ENCODE measurements at places on chromosomes 3 and 15.
A peak's percentile ranks its signal among the peaks of the same experiment; 100 is the strongest.

DNA sequence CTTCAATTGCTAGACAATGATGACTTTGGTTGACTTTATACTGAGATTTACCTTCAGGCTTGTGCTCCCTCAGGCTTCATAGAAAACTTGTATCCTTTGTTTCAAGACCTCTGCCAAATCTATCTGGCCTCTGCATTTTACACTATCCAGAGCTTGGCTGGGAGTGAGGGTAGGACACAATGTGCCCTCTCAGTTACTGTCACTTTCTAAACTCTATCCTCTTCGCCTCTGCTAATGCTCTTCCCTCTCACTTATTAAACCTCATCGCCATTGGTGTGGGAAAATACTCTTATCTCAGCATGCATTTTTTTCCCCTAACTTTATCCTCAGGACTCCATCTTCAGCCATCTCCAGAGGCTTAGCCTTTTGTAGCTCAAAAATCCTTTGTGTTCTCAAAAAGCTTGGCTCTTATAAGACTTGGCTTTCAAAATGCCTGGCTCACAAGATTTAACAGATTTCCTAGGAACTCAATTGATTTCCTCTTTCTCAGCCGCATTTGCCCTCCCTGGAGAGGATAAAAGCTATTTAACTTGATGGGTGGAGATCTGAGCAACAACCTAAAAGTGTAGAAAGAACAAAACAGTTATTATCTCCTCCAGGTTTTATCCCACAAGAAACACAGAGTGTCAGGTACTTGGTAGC lies 28.3 kb downstream of the SUCNR1 start:
- H3K27ac ChIP-seq, result no peak overlapping the region
- no peak overlapping the region for H3K4me3 ChIP-seq
- no peak for DNase-seq

- H3K27ac ChIP-seq, result no peak overlapping the region
- no peaks in the 10 kb centered on the region for H3K27me3 ChIP-seq
- H3K4me1 ChIP-seq, result no peaks in the 10 kb centered on the region
- no peak for DNase-seq
These were observed 29.5 kb downstream of the TKT start for GRCh38 chr3:53226142-53226840.

- H3K4me1 ChIP-seq, result peaks cover 3% of the 10 kb centered on the region
- H3K27ac ChIP-seq, result no peak overlapping the region
- H3K27me3 ChIP-seq, result no peaks in the 10 kb centered on the region
- H3K36me3 ChIP-seq, result no peaks in the 10 kb centered on the region
These were observed 16.5 kb downstream of the AADACL2 start for GRCh38 chr3:151750181-151750580.

- H3K27me3 ChIP-seq, result no peaks in the 10 kb centered on the region
- H3K4me1 ChIP-seq, result no peaks in the 10 kb centered on the region
- no peak overlapping the region for H3K4me3 ChIP-seq
- H3K36me3 ChIP-seq, result no peaks in the 10 kb centered on the region
- no peak for DNase-seq
These were observed 8.6 kb downstream of the SCN5A start for GRCh38 chr3:38640661-38641452.

- H3K27ac ChIP-seq, result no peak overlapping the region
- DNase-seq, result peak; percentile 38
These were observed 26.7 kb upstream of the TMC3 start for GRCh38 chr15:81400640-81401236.

GRCh38 chr3:58369876-58370275 lies 37.2 kb downstream of the PXK start:
- H3K27ac ChIP-seq, result no peak overlapping the region
- H3K36me3 ChIP-seq, result no peaks in the 10 kb centered on the region
- no peak for DNase-seq
- H3K27me3 ChIP-seq, result no peaks in the 10 kb centered on the region
- no peaks in the 10 kb centered on the region for H3K4me1 ChIP-seq
- no peak overlapping the region for H3K4me3 ChIP-seq

DNA sequence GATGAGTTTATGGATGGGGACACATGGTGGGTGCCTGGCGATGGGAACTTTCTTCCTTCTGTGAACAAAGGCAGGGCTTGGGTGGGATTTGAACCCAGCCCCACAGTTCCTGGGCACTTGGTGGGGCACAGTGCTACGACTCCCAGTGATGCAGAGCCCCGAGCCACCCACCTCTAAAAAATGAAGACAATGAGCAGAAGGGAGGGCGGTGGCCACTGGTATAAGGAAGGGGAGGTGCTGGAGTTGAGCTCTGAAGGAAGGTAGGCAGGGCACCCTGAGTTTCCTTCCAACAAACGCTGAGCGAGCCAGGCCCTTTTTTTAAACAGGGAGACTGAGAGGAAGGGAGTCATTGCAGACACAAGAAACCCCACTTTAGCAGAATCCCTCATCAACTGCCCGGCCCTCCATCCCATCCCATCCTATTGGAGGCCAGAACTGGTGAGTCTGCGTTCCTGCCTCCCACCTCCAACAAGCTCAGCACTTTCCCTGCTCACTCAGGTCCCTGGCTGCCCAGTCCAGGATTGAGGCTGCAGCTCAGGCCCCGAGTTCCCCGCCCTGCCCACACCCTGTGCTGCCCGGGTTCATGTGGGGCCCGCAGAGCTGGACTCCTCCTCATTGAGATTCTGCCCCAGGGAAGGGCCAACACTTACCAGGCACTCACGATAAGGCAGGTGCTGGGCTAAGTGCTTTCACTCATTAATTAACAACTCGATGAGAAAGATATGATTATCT lies 57.3 kb downstream of the LINGO1 start:
- no peak overlapping the region for H3K27ac ChIP-seq
- no peaks in the 10 kb centered on the region for H3K27me3 ChIP-seq
- H3K4me1 ChIP-seq, result peaks cover 32% of the 10 kb centered on the region
- no peak for DNase-seq

DNA sequence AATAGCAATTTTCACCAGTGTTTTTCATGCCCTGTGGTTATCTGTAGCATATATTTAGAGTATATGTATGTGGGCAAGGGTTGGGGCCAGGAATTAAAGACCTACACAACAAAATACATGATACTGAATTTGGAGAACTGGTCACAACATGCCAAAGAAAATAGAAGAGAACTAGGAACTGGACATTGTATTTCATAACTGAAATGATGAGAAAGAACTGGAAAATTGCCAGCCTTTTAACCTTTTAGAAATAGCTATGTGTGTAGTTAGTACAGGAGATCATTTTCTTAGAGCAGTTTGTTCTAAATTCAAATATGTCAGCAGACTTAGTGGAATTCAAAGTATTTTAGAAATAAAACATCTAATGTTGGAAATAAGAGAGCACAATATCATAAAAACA lies 227.1 kb upstream of the CGNL1 start:
- peak overlapping the region; percentile 96 for H3K27ac ChIP-seq
- H3K4me3 ChIP-seq, result no peak overlapping the region
- no peak for DNase-seq

- H3K4me1 ChIP-seq, result no peaks in the 10 kb centered on the region
- H3K4me3 ChIP-seq, result no peak overlapping the region
- H3K27ac ChIP-seq, result no peak overlapping the region
- no peak for DNase-seq
- no peaks in the 10 kb centered on the region for H3K36me3 ChIP-seq
These were observed 32.5 kb downstream of the NAALADL2 start for GRCh38 chr3:174891524-174892203.

DNA sequence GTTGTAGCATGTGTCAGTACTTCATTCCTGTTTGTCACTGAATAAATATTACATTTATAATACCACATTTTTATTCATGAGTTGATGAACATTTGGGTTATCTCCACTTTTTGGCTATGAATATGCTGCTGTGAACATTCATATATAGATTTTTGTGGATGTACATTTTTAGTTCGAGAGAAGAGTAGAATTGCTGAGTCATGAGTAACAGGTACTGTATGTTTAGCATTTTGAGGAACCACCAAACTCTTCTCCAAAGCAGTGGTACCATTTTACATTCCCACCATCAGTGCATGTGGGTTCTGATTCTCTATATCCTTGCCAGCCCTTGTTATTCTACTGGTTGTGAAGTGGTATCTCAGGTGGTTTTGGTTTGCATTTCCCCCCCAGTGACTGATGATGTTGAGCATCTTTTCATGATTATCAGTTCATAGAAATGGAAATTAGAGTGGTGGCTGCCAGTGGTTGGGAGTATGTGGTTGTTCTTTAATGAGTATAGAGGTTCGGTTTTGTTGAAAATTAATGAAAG lies 59.6 kb downstream of the CCDC66 start:
- DNase-seq, result no peak
- no peak overlapping the region for H3K4me3 ChIP-seq
- H3K27ac ChIP-seq, result no peak overlapping the region

GRCh38 chr3:183377307-183377959 lies 51.0 kb downstream of the MCF2L2 start:
- H3K36me3 ChIP-seq, result no peaks in the 10 kb centered on the region
- H3K4me1 ChIP-seq, result no peaks in the 10 kb centered on the region
- no peaks in the 10 kb centered on the region for H3K27me3 ChIP-seq
- DNase-seq, result no peak

- DNase-seq, result peak; percentile 48
- peaks cover 7% of the 10 kb centered on the region for H3K4me1 ChIP-seq
- peaks cover 6% of the 10 kb centered on the region for H3K27me3 ChIP-seq
- no peaks in the 10 kb centered on the region for H3K36me3 ChIP-seq
These were observed 554 bp downstream of the CHST13 start for GRCh38 chr3:126524429-126524988.

- no peaks in the 10 kb centered on the region for H3K36me3 ChIP-seq
- H3K27me3 ChIP-seq, result no peaks in the 10 kb centered on the region
- H3K4me3 ChIP-seq, result no peak overlapping the region
These were observed 206.7 kb downstream of the ZNF621 start for GRCh38 chr3:40731445-40731844.

DNA sequence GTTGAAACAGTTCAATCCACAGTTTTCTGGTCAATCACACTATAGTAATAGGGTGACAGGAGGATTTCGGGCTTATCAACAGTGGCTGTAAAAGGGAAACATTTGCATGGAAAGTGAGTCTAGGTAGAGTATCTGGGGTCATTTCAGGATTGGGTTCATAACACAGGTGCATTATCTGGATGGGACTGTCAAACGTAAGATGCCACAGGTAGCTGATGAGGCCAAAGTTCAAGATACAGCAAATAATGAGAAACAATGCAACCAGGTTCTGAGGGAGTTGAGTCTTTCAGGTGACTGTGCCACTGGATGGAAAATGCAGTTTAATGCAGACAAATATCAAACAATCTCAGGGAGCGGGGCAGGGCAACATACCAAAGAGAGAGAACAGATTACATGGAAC lies 62.2 kb downstream of the WDR76 start:
- H3K27me3 ChIP-seq, result no peaks in the 10 kb centered on the region
- peaks cover 3% of the 10 kb centered on the region for H3K36me3 ChIP-seq
- no peak for DNase-seq
- no peaks in the 10 kb centered on the region for H3K4me1 ChIP-seq

- no peaks in the 10 kb centered on the region for H3K4me1 ChIP-seq
- H3K27me3 ChIP-seq, result no peaks in the 10 kb centered on the region
- H3K4me3 ChIP-seq, result no peak overlapping the region
- H3K27ac ChIP-seq, result no peak overlapping the region
- no peaks in the 10 kb centered on the region for H3K36me3 ChIP-seq
- no peak for DNase-seq
These were observed 175.6 kb downstream of the SMAD6 start for GRCh38 chr15:66877477-66878271.

DNA sequence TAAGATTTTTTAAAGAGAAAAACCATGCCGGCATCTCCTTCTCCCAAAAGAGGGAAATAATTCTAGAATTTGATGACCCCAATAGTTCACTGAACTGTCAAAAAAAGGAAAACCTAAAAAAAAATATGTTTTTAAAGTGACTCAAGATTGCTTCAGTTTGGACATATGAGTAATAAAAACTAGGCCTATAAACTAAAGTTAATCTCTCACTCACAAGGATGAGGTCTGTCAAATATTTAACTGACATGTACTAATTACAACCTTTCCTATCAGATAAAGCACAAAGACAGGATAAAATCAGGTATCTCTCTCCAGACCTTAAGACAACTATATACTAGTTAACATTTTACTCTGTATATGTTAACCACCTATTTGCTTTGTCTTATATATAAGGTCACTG lies 231.9 kb downstream of the NSUN3 start:
- no peaks in the 10 kb centered on the region for H3K36me3 ChIP-seq
- H3K4me3 ChIP-seq, result no peak overlapping the region
- no peak overlapping the region for H3K27ac ChIP-seq

- H3K4me1 ChIP-seq, result no peaks in the 10 kb centered on the region
- H3K4me3 ChIP-seq, result no peak overlapping the region
- no peak for DNase-seq
- H3K27ac ChIP-seq, result no peak overlapping the region
- H3K27me3 ChIP-seq, result no peaks in the 10 kb centered on the region
These were observed 39.1 kb upstream of the OSBPL11 start for GRCh38 chr3:125634336-125634950.

DNA sequence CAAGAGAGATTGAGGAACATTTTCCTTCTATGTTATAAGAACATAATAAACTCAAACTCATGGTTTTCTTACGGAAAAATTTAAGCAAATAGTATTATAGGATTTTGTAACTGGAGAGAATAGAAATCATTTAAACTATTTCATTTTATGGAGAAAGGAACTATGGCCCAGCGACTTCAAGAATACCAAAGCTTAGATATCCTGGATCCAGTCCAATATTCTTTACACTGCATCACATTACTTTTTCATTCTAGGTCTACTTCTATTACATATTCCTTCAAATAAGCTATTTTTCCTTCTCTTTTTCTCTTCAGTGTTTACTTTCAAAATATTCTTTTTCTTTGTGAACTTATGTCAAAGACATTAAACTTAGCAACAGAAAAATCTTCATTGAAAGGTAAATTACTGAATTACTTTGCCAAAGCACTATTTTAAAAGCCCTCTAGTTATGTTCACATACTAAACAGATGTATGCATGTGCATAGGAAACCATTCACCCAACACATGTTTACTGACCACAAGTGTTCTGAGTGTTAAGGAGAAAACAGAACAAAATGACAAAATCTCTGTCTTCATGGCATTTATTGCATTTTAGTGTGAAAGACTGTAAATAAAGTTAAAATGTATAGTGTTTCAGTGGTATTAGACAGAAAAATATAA lies 20.4 kb downstream of the KPNA4 start:
- no peak overlapping the region for H3K27ac ChIP-seq
- H3K36me3 ChIP-seq, result peaks cover 7% of the 10 kb centered on the region
- H3K4me3 ChIP-seq, result no peak overlapping the region

GRCh38 chr15:68598171-68599152 lies 19.7 kb downstream of the CORO2B start:
- H3K4me1 ChIP-seq, result peaks cover 24% of the 10 kb centered on the region
- H3K27me3 ChIP-seq, result no peaks in the 10 kb centered on the region
- no peak overlapping the region for H3K4me3 ChIP-seq
- no peak for DNase-seq
- H3K36me3 ChIP-seq, result no peaks in the 10 kb centered on the region

- H3K4me3 ChIP-seq, result no peak overlapping the region
- H3K4me1 ChIP-seq, result no peaks in the 10 kb centered on the region
- H3K36me3 ChIP-seq, result peaks cover 12% of the 10 kb centered on the region
These were observed 2.6 kb upstream of the MAP6D1 start for GRCh38 chr3:183827809-183828537.

- H3K27ac ChIP-seq, result no peak overlapping the region
- H3K4me3 ChIP-seq, result no peak overlapping the region
- no peaks in the 10 kb centered on the region for H3K27me3 ChIP-seq
- no peak for DNase-seq
- H3K4me1 ChIP-seq, result no peaks in the 10 kb centered on the region
- no peaks in the 10 kb centered on the region for H3K36me3 ChIP-seq
These were observed 287.2 kb upstream of the KCNH8 start for GRCh38 chr3:18861137-18861536.
